ENCODE measurements at places on chromosomes 4 and X. TPM values are rescaled to one million over a fixed set of nuclear protein-coding genes. Genes with fewer than 3 reads are reported as not detected.

Gene SMIM10L2A
- 6.4 TPM for total RNA-seq

GRCh38 chr4:16066586-16067128, 17.2 kb downstream of the PROM1 start:
- no peaks in the 10 kb centered on the region for H3K36me3 ChIP-seq
- H3K4me3 ChIP-seq, result no peak overlapping the region
- no peak overlapping the region for H3K27ac ChIP-seq
- DNase-seq, result no peak
- no peaks in the 10 kb centered on the region for H3K27me3 ChIP-seq

DNA sequence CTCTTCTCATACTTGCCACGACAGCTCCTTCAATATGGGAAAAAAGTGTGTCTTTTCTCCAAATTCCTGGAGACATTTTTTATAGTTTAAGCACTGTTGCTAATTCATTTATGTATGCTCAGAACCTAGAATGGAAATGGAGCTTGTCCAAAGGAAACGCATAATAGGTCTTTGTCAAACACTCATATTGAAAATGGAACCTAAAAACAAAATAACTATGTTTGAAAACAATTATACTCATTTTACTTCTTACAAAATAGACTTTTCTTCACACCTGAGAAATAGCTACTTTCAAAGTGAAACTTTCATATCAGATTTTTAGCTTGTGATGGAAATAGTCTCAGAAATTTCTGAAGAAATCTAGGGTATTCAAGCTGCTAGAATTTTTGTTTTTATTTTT, 529.7 kb upstream of the BOD1L1 start:
- no peaks in the 10 kb centered on the region for H3K27me3 ChIP-seq
- H3K4me3 ChIP-seq, result no peak overlapping the region
- H3K4me1 ChIP-seq, result no peaks in the 10 kb centered on the region

GRCh38 chr4:63029380-63029779, 1379.9 kb downstream of the TECRL start:
- no peaks in the 10 kb centered on the region for H3K4me1 ChIP-seq
- H3K27me3 ChIP-seq, result no peaks in the 10 kb centered on the region
- no peaks in the 10 kb centered on the region for H3K36me3 ChIP-seq
- no peak for DNase-seq
- no peak overlapping the region for H3K27ac ChIP-seq

DNA sequence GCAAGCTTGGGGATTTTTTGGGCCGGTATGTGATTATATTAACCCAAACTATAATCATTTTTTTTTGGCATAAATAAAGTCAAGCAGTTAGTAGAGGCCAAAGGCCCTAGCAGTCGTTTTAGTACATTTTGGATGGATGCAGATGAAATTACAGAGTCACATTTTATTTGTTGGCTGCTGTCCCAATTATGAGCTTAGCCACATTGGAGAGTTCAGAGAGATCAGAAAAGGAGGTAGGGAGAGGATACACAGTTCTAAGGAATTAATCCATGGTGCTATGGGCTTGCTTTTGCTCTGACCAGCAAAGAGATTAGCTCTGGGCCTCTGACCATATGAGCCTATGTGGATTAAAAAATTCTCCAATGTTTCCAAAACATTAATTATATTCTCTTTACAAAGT, 395.1 kb downstream of the RAPGEF2 start:
- DNase-seq, result peak; percentile 26
- H3K36me3 ChIP-seq, result no peaks in the 10 kb centered on the region
- H3K27me3 ChIP-seq, result no peaks in the 10 kb centered on the region
- H3K27ac ChIP-seq, result no peak overlapping the region
- no peak overlapping the region for H3K4me3 ChIP-seq

DNA sequence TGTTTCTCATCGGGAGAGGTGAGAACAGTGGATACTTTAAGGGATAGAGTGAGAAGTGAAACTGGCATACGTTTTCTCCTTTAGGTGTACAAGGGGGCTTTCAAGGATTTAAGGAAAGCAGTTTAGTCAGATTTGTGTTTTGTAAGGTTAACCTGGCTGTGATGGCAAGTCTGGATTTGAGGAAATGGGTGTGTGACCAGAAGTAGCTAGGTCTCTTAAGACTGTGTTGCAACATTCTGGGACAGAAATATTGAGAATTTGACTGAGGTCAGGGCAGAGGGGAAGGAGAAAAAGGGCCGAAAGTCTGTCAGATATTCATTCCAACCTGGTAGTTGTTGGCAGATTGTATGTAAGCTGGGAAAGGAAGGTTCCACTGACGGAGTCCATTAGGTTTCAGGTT, 10.4 kb upstream of the GABRE start:
- H3K27me3 ChIP-seq, result no peaks in the 10 kb centered on the region
- DNase-seq, result no peak
- no peaks in the 10 kb centered on the region for H3K4me1 ChIP-seq
- no peak overlapping the region for H3K27ac ChIP-seq
- no peaks in the 10 kb centered on the region for H3K36me3 ChIP-seq
- H3K4me3 ChIP-seq, result no peak overlapping the region

GRCh38 chr4:5631352-5632065, 76.8 kb downstream of the EVC2 start:
- H3K4me1 ChIP-seq, result no peaks in the 10 kb centered on the region
- no peak overlapping the region for H3K4me3 ChIP-seq
- H3K36me3 ChIP-seq, result no peaks in the 10 kb centered on the region
- no peak for DNase-seq

DNA sequence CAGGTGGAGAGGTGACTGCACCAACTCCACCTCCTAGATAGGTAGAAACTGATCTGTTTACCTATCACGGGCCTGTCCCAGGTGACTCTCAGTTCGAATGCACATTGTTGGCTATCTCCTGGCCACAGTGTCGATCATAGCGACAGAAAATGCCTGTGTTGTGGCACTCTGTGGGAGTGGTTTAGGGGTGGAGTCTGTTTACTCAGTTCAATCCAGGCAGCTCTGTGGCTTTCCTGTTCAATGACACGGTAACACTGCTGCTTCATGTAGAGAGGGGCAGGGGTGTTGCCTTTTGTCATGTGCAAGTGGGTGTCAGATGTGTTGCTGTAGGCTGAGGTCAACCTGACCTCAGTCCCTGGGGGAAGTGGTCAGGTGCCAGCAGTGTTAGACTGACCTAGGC, 1602.4 kb downstream of the TECRL start:
- DNase-seq, result no peak
- no peak overlapping the region for H3K4me3 ChIP-seq
- no peak overlapping the region for H3K27ac ChIP-seq
- H3K27me3 ChIP-seq, result no peaks in the 10 kb centered on the region

- H3K27ac ChIP-seq, result no peak overlapping the region
- H3K4me1 ChIP-seq, result no peaks in the 10 kb centered on the region
- H3K27me3 ChIP-seq, result no peaks in the 10 kb centered on the region
- DNase-seq, result no peak
- no peaks in the 10 kb centered on the region for H3K36me3 ChIP-seq
These were observed 21.1 kb upstream of the STIM2 start for GRCh38 chr4:26839534-26839951.

DNA sequence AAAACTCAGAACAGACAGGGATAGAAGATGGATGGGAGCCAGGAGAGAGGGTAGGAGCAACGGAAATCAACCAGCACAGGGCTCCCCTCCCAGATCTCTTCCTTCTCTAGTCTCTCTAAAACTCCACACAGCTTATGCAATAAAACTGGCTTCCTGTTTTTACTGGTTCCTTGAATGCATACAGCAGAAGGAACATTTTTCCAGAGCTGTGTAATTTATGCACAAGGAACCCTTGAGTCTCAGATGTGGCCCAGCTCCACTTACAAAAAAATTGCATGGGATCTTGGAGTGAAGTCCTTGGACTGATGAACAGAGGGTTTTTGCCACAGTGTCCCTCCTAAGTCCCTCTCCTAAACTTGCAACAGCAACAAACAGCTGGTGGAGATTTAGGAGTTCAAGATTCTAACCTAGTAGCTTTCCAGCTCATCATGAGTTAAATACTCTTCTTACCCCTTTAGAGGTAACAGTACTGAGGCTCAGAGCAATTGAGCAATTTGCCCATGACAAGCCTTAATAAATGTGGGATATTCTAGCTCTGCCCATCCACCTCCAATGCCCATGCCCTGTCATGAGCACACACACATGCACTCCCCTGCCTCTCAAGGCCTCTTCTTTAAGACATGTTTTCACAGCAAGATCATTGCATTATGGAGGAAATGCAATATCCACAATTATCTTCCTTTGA, 18.4 kb upstream of the CC2D2A start:
- no peaks in the 10 kb centered on the region for H3K36me3 ChIP-seq
- no peak overlapping the region for H3K27ac ChIP-seq
- H3K27me3 ChIP-seq, result no peaks in the 10 kb centered on the region
- no peak for DNase-seq

GRCh38 chr4:124941267-124941666, 228.7 kb upstream of the ANKRD50 start:
- no peaks in the 10 kb centered on the region for H3K27me3 ChIP-seq
- no peak for DNase-seq
- no peak overlapping the region for H3K27ac ChIP-seq
- peaks cover 3% of the 10 kb centered on the region for H3K4me1 ChIP-seq

All from left lung (tissue), 14 donors.